Right cardiac atrium (tissue), 5 donors: ENCODE measurements at places on chromosomes 1 and 21.

DNA sequence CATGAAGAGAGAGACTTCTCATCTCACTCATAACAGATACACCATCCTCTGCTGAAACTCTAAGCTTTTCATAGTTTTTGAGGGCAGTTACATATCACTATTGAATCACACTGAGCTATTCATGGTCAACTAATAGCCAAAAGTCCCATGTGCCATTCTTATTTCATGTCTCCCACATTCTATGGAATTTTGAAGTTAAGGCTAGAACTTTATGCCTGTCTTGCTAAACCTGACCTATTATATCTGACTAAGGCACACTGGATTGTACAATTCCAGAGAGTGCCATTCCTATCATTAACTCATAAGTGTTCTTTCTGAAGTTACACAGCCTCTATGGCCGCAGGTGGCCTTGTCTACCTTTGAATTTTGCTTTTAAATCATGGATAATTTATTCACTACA, 254.3 kb downstream of the PTPRC start:
- no peak for DNase-seq

- DNase-seq = no peak
Observed at GRCh38 chr1:43587594-43587993, 56.9 kb downstream of the PTPRF start.

GRCh38 chr1:111958075-111958474, 31.4 kb downstream of the KCND3 start:
- no peak for DNase-seq

DNA sequence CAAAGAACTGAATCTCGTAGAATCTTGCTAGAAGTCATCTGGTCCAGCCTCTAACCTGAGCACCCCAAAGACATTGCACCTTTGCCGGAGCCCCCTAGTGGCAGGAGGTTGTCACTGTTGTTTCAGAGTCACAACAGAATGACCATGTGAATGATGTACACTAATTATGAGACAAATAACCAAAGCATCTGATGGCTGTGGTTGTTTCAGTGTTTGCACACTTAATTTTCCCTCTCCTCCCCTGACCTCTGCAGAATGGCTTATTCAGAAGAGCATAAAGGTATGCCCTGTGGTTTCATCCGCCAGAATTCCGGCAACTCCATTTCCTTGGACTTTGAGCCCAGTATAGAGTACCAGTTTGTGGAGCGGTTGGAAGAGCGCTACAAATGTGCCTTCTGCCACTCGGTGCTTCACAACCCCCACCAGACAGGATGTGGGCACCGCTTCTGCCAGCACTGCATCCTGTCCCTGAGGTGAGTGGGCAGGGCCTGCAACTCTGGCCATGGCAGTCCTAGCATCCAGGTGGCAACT, 26.4 kb downstream of the TRAF5 start:
- DNase-seq = no peak

GRCh38 chr1:44660176-44660575, 14.1 kb downstream of the TMEM53 start:
- DNase-seq = peak; percentile 74

DNA sequence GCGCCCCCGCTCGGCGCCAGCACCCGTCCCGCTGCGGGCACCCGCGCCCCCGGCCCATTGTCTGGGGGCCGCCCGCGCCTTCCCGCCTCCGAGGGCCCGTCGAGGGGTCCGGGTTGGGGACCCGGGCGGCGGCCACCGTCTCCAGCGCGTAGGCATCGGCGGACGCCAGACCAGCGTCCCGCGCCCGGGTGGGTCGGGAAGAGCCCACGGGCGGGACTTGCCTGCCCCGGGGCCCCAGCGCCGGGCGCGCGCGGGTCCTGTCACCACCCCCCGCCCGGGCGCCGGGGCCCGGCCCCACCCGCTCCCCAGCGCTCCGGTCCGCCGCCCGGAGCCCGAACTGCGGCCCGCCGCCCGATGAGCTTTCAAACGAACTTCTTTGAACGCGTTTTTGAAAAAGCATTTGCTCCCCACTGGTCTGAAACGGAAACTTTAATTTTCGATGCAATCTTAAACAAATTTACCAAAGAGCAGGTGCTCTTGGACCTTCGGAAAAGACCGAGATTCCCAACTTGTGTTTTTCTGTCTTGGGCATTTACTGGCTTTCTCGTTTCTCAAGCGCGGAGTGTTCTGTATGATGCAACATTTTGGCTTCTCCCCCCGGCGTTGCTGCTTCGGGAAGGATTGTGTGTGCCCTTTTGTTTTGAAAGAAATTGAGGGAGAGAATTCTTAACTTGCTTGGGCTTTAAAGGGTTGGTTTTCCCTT, 615 bp downstream of the CLIC4 start:
- peak; percentile 78 for DNase-seq

GRCh38 chr1:34975771-34976170, 9.4 kb downstream of the TMEM35B start:
- no peak for DNase-seq

GRCh38 chr21:33021667-33022066, 4.1 kb upstream of the OLIG2 start:
- DNase-seq = no peak

DNA sequence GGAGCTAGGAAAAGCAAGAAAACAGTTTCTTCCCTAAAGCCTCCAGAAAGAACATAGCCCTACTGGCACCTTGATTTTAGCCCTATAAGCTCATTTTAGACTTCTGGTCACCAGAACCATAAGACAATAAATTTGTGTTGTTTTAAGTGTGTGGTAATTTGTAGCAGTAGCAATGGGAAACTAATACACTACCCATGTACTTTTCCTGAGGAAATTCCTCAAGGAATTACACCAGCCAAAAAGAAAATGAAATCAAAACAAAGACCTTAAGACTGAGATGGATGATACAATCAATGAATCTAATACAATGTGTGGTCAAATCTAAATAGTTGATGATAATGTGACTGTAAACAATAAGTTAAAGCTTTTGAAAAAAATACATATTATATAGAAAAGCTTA, 11.8 kb downstream of the VAMP4 start:
- no peak for DNase-seq

DNA sequence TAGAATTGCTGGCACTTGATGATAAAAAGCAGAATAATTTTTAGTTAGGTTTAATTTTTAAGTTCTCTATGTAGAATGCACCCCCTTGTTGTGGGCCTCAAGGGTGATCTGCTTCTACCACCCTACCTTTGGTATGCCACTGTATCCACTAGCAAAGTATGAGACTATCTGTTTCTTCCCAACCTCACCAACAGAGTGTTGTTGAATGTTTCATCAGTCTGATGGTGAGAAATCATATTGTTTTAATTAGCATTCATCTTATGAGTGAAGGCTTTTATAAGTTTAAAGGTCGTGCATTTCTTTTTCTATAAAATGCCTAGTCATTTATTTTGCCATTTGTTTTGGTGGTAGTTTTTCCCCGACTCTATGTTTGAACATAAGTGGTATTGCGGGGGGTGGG, 141.0 kb downstream of the MAGI3 start:
- no peak for DNase-seq

GRCh38 chr1:230935852-230936251, 42.8 kb downstream of the TTC13 start:
- DNase-seq = no peak

DNA sequence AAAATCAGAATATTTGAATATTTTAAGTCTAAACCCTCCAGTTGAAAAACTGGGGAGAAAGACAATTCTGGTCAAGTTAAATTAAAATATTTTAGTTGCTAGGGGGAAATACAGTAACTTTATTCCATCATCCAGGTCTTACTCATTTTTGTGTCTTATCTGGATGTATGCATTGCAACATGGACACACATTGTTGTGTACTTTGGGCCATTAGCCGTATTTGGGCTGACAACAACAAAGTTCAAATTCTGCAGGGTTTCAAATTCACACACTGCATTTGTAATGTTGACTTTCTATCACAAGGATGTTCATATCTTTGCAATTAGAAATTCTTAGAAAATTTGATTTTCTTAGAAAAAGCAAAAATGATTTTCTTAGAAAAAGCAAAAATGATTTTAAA, 249.3 kb downstream of the BACH1 start:
- DNase-seq = no peak

GRCh38 chr1:76162254-76162653, 87.7 kb downstream of the ST6GALNAC3 start:
- DNase-seq = no peak

DNA sequence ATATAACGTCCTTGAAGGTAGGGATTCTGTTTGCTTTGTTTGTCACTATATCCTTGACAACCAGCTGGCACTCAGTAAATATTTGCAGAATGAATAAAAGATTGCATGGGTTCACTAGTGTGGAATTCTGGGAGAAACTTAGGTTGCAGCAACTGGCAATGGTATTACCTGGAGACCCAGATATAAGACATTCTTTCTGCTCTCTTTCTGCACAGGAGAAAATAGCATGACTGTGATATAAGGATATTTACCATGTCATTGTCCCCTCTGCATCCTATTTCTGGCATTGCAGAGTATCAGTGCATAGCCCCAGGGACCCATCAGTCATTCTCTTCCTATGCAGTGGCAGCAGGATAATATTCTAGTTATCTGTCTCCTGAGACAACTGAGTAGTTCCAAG, 308.9 kb upstream of the LRRC7 start:
- no peak for DNase-seq

DNA sequence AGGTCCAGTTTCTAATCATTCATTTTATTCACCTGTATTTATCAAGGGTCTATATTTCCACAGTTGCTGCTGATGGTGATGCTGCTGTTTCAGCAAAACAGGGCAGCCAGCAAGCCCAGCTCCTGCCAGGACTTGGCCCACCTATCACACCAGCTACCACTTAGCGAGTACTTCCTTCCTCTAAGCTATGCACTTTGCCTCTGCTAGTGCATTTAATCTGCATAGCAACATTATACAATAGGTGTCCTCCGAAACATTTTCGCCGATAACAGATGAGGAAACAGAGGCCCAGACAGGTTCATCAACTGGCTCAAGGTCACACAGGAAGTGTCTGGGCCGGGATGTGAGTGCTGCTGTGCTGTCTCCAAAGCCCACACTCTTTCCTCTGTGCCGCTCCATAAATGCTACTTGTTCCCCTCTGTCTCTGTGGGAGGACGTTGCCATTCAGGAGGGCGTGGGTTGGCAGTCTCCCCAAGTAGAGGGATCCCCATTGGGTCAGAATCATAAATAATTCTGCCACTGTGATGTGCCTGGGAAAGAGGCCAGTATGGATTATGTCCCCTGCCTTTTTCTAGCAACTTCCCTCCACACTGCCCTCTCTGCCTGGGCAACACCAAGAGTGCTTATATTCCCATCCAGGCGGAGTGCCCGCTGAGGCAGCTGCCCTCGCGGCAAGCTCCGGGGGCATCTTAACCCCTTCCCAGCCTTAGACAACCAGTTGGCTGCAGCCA, 9.4 kb upstream of the PLEKHA6 start:
- no peak for DNase-seq

DNA sequence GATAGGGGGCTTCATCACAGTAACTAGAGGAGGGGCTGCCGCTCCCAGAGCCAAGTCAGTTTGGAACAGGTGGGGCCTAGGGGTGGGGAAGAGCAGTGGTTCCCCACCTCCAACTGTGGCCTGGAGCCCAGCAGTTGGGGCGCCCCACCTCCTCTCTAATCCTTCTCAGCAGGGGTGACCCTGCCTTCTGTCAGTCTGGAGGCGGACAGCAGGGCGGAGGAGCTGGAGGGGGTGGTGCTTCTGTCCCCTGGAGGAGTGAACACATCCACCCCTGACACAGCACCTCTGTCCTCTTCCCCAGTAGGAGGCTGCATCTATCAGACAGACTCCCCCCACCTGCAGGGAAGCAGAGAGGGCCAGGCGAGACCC, 73.8 kb downstream of the MRPL37 start:
- peak; percentile 58 for DNase-seq
